ENCODE measurements at places on chromosomes 11 and 22.

- DNase-seq = no peak
These were observed 209.5 kb downstream of the NTM start for GRCh38 chr11:131579932-131580387.

DNA sequence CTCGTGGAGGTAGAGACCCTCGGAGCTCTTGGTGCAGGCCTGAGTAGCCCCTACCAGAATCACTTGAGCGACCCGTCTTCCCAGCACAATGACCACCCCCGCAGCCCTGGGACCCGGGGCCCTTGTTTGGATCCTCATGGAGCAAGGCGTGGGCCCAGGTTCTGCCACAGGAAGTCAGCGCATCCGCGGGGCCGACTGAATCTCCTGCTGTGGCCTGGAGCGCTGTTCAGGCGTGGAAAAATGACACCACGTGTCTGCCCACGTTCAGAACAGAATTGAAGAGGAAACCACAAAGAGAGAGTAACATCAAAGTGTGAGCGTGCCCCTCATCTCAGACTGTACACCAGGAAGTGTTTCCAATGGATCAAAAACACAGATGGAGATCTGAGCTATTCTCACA is 1479.2 kb downstream of the TBC1D22A start:
- no peak for DNase-seq

- no peak for DNase-seq
These were observed 76.8 kb upstream of the SUSD2 start for GRCh38 chr22:24104307-24105012.

- DNase-seq = peak; percentile 63
These were observed 2.8 kb downstream of the PDXP start for GRCh38 chr22:37661160-37661924.

GRCh38 chr22:44352378-44353035 is 39.8 kb upstream of the SHISAL1 start:
- no peak for DNase-seq

DNA sequence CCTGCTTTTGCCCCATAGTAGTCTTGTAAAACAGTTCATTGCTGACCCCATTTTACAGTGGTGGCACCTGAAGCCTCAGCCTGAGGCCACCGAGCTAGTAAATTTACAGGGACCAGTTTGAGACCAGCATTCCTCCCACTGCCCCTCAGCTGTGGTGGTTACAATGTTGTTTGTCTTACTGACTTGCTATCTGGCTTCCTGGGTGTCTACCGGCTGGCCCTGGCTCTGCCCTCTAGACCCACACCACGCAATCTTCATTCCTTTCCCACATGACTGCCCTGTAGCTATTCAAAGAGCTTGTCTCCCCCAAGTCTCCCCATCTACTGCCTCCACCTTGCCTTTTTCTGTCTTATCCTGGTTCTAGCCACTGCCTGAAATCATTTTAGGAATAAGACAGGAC is 20.8 kb downstream of the PIK3IP1 start:
- DNase-seq = no peak

- DNase-seq = no peak
These were observed 12.2 kb downstream of the MRGPRF start for GRCh38 chr11:69000831-69001242.

GRCh38 chr11:69941546-69942332 is 122.5 kb upstream of the FGF3 start:
- no peak for DNase-seq

GRCh38 chr22:39318507-39319283 is 728 bp downstream of the RPL3 start:
- DNase-seq = no peak

DNA sequence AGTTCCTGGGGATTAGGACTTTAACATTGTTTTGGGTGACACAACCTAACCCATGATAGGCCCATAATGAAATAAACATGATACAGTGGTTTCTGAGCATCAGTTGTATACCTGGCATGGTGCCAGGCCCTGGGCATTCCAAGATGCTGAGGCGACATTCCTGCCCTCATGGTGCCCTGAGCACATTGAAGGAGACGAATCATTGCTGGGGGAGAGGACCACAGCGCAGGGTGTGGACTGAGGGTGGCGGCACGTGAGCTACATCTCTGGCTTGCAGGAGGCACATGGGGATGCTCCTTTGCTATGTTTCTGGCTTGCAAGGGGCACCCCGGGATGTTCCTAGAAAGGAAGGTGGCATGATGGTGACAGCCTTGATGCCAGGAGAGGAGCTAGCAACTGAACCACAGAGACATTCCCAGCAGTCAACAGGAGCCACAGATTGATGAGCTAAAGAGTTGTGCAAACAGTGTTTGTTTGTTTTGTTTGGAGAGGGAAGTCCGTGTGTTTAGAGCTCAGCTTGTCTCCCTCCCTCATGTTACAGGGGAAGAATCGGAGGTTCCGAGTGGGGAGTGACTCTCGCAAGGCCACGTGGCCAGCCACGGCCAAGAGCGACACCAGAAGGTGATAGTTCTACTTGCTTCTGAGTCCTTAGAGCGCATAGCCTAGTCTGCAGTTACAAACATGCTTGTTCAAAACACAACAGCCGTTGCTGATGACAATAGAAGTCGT is 106.4 kb downstream of the MIAT start:
- DNase-seq = no peak

DNA sequence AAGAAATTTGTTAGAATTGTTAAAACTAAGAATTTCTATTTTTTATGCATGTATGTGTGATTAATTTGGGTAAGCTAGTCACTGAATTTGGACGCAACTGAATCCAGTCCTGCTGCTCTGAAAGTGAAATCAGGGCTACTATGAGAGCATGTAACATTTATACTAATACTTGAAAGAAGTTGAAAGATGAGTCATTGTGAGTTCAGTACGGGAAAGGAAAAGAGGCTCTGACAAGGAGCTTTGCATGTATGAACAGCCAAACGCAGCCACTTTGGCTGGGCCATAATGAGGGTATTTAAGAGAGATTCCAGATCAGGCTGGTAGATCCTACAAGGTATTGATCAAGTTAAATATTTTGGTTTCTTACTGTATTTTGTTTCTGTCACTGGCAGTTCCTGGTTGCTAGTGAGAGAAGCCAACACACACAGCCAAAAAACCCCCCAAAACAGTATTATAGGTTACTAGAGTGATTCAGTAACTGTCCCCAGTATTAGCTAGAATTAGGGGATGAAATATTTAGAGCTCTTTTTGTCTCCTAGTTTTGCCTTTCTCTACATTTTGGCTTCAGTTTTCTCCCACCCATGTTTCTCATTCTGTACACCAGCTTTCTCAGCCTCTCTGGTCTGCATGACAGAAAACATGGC is 14.1 kb downstream of the AASDHPPT start:
- no peak for DNase-seq

- DNase-seq = no peak
These were observed 99.6 kb upstream of the SPON1 start for GRCh38 chr11:13862845-13863392.

DNA sequence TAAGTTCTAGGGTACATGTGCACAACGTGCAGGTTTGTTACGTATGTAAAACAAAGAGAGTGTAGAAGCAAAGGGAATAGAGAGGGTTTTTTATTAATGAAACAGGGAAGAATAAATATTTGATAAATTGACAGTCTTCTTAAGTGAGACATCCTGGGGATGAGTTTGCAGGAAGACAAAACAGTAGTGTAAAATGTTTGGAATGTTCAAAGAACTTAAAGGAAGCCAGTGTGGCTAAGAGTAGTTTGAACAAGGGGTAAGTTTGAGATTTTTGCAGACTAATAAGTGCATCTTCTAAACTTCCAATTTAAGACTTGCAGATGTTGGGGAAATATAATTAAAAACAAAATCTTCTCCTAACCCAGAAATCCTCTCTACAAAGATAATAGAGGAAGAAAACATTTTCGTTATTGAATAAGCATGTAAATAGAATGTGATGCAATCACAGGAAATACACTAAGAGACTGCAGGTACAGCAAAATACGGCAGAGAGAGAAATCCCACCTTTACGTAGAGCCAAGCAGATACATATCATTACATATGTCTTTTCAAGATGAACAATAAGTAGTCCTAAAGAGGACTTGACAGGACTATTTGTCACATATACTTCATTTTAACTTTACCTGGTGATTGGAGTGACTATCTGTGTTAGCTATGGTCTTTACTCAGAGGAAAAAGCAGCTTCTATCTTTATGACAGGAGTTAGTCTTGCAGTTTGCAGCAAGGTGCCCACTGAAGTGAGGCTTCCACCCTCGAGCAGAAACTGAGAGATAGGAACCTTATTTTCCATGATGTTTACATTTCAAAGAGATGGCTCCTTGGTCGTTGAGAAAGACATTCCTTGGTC is 402.1 kb downstream of the CNTN5 start:
- DNase-seq = no peak

DNA sequence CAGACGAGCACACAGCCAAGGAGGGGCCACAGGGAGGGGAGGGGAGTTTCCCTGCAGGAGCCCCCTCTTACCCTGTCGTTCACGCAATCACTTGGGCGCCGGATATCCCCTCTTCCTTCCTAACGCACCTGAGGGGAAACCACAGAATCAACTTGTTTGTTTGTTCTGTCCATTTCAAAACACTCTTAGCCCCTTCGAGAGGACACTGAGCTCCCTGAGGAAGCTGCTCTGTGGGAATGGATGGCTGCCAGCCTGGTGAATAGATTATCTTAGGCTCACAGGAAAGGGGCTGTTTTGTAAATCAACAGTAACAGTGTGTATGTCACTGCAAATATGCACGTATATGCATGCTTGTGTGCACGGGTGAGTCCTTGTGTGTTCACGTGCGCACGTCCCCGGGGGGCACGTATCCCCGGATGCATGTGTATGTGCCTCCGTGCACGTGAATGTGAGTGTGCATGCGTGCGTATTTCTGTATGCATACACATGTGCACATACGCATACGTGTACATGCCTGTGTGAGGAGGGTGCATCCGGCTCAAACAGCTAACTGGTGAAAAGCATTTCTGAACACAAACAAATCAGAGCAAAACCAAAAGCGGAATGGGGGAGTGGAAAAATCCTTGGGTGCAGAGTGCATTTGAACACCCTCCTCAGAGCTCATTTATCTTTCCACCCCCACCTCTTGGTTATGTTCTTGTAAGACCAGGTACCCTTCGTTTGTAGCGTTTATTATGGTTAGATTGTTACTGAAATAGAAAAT is 7.2 kb downstream of the ARSA start:
- peak; percentile 91 for DNase-seq

- peak; percentile 49 for DNase-seq
These were observed at the start of gene ZFTA for GRCh38 chr11:63768237-63769041. TSS of gene ZFTA (minus strand) at chr11:63768775. CDS start at chr11:63768622, 153 bp downstream.

- DNase-seq = no peak
These were observed 6.8 kb downstream of the RNF169 start for GRCh38 chr11:74755395-74755995.

- DNase-seq = no peak
These were observed 13.3 kb downstream of the NNMT start for GRCh38 chr11:114309517-114309916.

DNA sequence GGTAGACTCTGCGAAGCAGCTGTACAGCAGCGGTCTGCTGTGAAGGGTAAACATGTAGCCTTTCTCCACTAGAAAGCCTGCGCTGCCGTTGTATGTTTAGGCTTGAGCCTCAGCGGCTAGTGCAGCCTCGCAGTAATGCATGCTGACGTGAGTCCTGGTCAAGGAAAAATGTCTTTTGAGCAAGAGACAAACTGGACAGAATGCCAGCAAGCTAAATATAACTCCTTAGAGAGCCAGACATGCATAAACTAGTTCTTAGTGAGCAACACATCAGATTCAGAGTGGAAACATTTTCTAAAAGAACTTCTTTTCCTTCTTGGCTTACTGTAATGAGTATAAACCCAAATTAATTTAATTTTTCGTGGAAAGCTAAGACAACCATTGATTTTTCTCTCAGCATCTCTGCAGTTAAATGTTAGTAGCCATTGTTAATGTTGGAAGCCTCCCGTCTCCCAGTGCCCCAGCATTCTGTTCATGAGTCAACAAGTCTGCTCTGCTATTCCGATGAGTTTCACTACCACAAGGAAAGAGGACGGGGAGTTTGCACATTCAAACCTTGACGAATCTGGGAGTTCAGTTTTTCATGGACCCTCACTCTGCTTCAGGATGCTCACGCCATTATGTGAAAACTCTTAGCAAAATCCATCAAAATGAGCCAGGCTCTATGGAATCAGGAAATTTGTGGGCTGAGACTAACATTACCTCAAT is 51.4 kb downstream of the JAM3 start:
- DNase-seq = no peak

DNA sequence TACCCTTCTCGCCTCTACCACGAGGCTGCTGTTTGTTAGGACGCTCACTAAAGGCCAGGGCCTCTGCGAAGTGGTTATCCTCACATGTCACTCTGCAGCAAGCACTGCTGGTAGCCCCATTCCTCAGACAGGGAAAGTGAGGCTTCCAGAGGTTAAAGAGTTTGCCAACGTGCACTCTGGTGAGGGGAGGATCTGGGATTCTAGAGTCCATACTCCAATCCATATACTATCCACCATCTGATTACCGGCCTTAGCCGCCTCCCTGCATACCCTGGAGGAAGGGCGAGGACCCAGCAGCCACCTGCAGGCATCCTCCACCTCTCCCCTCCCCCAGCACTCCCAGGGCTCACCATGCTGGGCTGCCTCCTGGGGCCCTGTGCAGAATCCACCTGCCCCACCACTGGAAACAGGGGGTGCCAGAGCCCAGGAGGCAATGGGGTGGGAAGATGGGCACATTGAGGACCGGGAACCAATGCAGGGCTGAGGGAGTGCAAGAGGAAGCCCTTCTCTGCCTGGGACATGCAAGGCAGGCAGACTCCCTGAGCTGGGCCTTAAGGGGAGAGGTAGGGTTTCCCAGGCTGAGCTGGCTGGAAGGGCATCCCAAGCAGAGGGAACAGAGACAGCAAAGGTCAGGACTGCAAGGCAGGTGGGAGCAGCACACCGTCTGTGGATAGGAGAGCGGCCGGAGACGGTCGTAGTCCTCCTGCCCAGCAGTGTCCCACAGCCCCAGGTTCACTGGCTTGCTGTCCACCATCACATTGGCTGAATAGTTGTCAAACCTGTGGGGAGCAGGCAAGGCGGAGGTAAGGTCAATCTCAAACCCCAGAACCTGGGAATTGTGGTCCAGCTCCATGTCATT is 11.7 kb downstream of the RAC2 start:
- DNase-seq = no peak

DNA sequence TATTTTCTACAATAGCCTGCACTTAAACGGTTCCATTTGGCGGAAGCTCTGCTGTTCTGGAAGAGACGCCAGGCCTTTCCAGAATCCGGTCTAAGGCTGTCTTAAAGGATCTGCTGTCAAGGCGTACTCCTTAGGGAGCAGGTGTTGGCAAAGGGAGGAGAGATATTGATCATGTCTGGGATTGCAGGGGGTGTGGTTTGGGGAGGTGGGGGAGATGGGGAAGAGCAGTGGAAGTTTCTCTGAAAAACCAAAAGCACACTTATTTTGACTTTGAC is 22.5 kb upstream of the WNT11 start:
- no peak for DNase-seq

GRCh38 chr11:35730254-35730653 is 67.7 kb downstream of the TRIM44 start:
- DNase-seq = no peak

- no peak for DNase-seq
These were observed 221.1 kb upstream of the NARS2 start for GRCh38 chr11:78795621-78796261.

- no peak for DNase-seq
These were observed 10.9 kb downstream of the TUBA8 start for GRCh38 chr22:18121506-18121905.
